ENCODE measurements at places on chromosomes 4 and X. TPM values are rescaled to one million over a fixed set of nuclear protein-coding genes. Genes with fewer than 3 reads are reported as not detected.

USP27X gene
- 2.4 TPM for total RNA-seq

SMIM10L2A gene
- total RNA-seq = 0.60 TPM

DNA sequence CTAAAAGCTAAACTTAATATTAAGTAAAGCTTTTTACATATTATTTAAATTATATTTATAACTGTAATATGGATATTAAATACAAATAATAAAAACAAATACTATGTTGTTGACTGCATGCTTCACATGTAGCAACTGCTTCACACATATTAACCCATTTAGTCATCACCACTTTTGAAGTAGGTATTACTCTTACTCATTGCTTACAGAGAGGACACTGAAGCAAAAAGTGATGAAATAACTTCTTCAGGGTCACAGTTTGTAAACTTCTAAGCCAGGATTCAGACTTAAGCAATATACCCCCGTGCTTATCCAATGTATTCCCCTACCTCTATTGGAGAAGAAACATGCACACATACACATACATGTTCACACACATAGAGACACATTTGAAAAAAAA is 166.6 kb downstream of the DKK2 start:
- DNase-seq = no peak

- no peak for DNase-seq
Observed at GRCh38 chrX:77771601-77772000, 14.4 kb downstream of the ATRX start.

GRCh38 chr4:97027728-97028410 is 1115.4 kb downstream of the STPG2 start:
- no peak for DNase-seq
